Activated CD4-positive, alpha-beta T cell treated with anti-CD3 and anti-CD28 coated beads, Interleukin-2, amount 10 ng/mL, durations not matched to agents 7 days and 5 days (primary cell): ENCODE measurements at places on chromosomes 1 and 21.
A peak's percentile ranks its signal among the peaks of the same experiment; 100 is the strongest.

DNA sequence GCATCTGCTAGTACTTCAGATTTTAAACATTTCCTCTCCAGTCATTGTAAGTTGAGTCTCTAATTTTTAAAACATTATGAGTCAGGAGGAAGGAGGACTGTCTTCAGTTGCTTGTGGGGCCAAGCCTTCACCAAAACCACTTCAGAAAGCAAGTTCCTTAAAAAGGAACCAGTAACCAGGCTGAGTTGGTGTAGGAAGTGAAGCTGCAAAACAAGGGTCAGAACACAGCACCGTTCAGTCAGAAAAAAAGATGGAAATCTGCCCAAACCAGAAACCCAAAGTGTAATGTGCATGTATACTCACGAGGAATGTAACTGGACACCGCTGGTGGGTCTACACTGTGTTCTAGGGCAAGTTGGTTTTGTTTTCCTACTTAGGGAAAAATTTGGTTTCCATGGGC is 402.1 kb downstream of the SETD4 start:
- H3K27ac ChIP-seq = no peak overlapping the region
- DNase-seq = peak; percentile 27
- no peaks in the 10 kb centered on the region for H3K36me3 ChIP-seq
- peaks cover 16% of the 10 kb centered on the region for H3K4me1 ChIP-seq
- peaks cover 1% of the 10 kb centered on the region for H3K27me3 ChIP-seq

GRCh38 chr1:41576620-41577019 is 92.1 kb upstream of the EDN2 start:
- H3K4me3 ChIP-seq = no peak overlapping the region
- no peaks in the 10 kb centered on the region for H3K27me3 ChIP-seq
- H3K36me3 ChIP-seq = peaks cover 14% of the 10 kb centered on the region
- H3K27ac ChIP-seq = no peak overlapping the region
- peaks cover 35% of the 10 kb centered on the region for H3K4me1 ChIP-seq

DNA sequence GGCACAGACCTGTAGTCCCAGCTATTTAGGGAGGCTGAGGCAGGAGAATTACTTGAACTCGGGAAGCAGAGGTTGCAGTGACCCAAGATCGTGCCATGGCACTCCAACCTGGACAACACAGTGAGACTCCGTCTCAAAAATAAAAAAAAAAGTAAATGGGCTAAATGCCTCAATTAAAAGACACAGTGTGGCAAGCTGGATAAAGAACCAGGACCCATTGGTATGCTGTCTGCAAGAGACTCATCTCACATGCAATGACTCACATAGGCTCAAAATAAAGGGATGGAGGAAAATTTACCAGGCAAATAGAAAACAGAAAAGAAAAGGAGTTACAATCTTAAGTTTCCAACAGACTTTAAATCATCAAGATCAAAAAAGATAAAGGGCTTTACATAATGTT is 40.3 kb downstream of the ACBD6 start:
- H3K27me3 ChIP-seq = no peaks in the 10 kb centered on the region
- no peak overlapping the region for H3K27ac ChIP-seq
- peaks cover 4% of the 10 kb centered on the region for H3K4me1 ChIP-seq
- peaks cover 44% of the 10 kb centered on the region for H3K36me3 ChIP-seq

DNA sequence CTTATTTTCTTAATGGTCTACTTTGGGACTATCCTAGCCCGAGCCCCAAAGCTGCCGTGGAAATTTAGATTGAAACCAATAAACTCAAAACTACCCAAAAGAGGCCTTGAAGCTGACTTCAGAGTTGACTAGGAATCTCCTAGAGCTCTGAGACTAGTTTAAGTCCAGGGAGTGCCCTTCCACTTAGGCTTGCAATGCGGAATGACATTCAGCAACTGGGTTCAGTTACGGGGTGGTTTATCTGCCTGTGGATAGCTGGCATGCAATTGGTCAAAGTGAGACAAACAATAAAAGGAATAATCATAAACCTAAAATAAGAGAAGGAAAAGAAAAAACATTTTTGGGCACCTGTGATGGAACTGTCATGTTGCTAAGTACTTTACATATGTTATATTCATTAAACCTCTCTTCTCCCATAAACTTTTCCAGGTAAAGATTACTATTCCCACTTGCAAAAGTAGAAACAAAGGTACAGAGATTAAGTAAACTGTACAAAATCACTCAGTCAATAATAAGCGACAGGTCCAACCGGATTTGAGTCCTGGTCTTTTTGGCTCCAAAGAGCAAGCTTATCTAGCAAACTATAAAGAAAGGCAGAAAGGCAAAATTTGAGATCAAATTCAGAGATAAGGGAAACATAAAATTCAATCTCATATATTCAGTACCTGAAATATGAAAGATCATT is 56.5 kb downstream of the GPATCH2 start:
- DNase-seq = no peak
- no peak overlapping the region for H3K4me3 ChIP-seq
- H3K27ac ChIP-seq = no peak overlapping the region
- no peaks in the 10 kb centered on the region for H3K4me1 ChIP-seq

DNA sequence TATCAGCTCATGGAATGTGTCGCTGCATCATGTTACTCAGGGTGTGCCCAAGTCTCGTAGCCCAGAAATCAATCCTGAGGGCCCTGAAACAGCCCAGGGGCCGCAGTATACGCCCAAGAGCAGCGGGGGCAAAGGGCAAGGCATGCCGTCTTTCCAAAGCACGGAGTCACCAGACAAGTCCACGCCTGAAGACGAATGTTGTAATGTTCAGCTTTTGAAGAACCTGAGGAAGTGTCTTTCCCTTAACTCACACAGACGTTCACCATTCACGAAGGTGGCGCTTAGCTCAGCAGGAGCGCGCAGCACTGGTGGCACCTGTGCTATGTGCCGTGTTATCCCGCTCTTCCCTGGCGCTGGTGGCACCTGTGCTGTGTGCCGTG is 18.8 kb upstream of the PWP2 start:
- peaks cover 76% of the 10 kb centered on the region for H3K36me3 ChIP-seq
- peak overlapping the region; percentile 90 for H3K27ac ChIP-seq
- peak overlapping the region; percentile 54 for H3K4me3 ChIP-seq

GRCh38 chr1:205812271-205812877 is 624 bp downstream of the SLC41A1 start:
- peaks cover 9% of the 10 kb centered on the region for H3K27me3 ChIP-seq
- peak overlapping the region; percentile 89 for H3K27ac ChIP-seq
- no peak for DNase-seq
- H3K4me1 ChIP-seq = peaks cover 33% of the 10 kb centered on the region
- H3K36me3 ChIP-seq = peaks cover 10% of the 10 kb centered on the region

DNA sequence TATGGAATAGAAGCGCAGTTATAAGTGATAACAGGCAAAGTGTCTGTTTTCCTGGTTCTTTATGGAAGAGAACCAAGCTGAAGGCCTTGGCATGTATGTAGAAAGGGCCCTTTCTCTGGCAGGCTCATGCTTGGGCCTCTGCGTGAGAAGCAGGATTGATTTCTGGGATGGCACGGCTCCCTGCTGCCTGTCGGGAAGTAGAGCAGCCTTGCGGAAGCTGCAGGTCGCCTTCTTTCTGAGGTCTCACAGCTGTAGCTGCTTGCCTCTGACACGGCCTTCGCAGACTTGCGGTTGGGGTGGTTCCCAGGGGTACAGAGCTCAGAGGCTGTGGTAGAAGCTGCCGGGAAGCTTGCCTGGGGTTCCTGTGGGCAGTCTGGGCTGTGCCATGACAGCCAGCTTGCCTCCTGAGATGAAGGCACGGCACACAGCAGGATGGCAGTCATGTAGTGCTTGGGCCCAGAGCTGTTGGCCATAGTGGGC is 39.4 kb downstream of the TRAPPC10 start:
- no peaks in the 10 kb centered on the region for H3K27me3 ChIP-seq
- peaks cover 29% of the 10 kb centered on the region for H3K36me3 ChIP-seq
- peaks cover 5% of the 10 kb centered on the region for H3K4me1 ChIP-seq
- H3K27ac ChIP-seq = no peak overlapping the region
- no peak for DNase-seq
- no peak overlapping the region for H3K4me3 ChIP-seq

GRCh38 chr1:77018311-77018710 is 151.0 kb downstream of the ST6GALNAC5 start:
- H3K27ac ChIP-seq = no peak overlapping the region
- no peak for DNase-seq
- no peaks in the 10 kb centered on the region for H3K4me1 ChIP-seq
- no peak overlapping the region for H3K4me3 ChIP-seq
- no peaks in the 10 kb centered on the region for H3K36me3 ChIP-seq
- H3K27me3 ChIP-seq = no peaks in the 10 kb centered on the region
